ENCODE measurements at places on chromosomes 4 and X.

DNA sequence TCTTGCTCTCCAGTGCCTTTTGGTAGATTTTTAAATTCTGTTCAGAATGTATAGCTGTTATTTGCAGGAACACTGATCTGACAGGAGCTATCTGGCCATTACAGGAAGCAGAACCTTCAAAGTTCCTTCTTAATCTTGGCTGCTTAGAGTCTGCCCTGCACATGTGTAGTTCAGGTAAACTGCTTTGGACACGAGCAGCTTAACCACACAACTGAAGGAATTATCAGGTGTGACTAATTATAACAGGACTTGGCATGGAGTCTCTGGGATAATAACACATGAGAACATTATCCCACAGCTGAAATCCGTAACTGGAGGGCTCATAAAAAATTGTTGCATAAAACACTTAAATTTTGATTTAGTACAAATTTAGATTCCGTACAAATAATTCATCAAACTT is 11.6 kb upstream of the ING2 start:
- DNase-seq = no peak

- no peak for DNase-seq
Measured at GRCh38 chrX:154715825-154716224, 35.1 kb downstream of the GAB3 start.

DNA sequence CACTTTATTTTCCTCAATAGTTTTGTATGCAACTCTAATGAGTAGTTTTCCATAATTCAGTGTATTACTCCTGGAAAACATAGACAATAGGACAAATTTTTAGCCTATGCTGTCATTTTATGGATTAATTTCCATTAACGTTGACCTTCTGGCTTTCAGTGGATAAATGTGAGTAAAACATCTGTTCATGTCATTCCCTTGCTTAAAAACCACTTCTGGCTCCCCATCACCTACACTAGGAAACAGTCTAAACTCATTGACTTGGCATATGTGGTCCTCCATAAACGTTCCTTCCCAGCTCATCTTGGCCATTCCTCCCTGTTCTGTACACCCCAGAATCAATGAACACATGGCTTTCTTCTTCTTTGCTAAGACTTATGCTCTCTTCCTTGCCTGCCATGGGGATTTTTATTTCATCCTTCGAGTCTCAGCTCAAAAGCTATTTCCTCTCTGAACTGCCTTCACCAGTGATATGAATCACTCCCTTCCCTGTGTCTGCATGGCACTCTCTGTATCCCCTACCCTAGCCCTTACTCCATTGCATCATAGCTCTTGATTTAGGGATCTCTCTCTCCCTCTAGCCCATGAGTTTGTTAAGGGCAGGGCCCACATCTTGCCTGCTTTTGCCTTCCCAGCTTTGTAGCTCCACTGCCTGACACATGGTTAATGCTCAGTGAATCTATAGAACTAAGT is 34.8 kb downstream of the DOCK11 start:
- no peak for DNase-seq

DNA sequence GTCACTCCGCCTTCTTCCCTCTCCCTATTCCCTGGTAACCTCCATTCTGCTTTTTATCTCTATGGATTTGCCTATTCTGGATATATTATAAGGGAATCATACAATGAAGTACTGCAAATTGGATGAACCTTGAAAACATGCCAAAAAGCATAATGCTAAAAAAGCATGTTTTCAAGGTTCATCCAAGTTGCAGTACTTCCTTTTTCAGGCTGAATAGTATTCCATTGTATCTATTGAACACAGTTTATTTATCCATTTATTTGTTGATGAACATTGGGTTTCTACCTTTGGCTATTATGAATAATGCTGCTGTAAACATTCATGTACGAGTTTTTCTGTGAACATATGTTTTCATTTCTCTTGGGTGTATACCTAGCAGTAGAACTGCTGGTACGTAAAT is 9.2 kb downstream of the SAP30 start:
- DNase-seq = no peak

DNA sequence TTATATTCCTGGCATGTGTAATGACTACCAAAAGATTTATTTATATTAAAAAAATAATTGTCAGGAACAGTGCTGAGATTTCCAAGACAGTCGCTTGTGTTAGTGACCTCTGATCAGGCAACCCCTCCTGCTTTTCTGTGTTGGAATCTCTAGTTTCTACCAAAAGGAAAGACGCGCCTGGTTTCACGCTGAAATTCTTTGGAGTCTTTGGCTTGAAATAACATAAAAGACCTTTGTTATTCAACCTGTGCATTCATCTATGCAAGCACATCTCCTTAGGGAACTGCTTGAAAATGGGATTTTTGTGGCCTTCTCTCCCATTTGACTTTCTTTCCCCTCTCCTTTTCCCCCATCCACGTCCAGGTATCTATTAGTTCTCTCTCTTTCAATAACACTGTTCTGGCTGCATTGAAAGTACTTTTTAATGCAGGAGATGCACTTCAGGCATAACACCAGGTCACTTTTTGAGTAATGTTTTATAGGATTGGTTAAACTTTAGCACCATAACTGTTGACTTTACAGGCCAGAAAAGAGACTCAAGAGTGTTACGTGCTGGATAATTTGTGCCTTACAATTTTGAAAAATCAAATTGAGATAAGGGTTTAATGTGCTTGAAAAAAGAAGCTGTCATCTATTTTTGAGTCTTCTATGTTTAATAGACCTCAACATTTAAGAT is 172.7 kb downstream of the GPAT3 start:
- no peak for DNase-seq

DNA sequence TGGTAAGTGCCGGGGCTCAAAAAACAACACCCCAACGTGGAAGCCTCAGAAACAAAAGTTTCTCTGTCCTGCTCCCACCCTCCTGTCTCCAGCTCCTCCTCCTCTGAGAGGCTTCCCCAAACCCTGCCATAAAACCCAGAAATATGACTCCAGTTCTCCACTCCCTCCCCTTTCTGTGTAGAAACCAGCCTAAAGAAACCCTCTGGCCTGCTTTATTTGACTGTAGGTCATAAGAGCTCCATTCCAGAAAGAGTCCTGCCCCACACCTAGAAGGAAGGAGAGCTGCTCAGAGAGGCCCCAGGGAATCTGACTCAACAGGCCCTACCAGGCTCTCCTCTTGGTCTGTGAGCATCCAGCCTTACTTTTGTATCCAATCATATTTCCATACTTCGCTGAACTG is 872 bp upstream of the S100P start:
- no peak for DNase-seq

DNA sequence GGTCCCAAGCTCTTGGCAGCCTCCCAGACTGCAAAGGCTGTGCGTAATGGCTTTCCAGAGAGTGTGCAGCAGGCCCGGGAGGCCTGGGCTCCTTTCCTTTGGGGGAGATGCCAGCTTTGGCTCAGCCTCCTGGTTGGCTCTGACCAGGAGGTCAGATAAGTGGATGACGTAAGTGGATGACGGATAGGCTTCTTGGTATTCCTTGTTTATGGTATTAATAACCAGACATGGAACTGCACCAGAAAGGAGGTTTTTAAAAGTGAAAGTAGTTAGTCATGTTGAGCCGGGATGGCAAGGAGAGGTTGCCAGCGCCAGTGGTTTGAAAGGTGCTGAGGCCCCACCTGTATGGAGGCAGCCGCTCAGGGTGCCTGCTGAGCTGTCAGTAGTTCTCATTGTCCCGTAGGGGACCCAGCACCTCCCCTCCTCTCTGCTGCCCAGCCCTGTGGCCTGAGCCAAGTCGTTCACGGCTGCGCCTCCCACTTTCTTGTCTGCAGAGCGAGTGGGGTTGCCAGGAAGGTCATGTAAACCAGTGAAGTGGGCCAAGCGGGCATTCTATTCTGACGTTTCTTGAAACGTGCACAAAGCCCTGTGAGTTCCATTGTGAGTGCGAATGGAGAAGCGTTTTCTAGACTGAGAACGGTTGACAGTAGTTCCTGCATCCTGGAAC is 28.7 kb upstream of the STOX2 start:
- no peak for DNase-seq

DNA sequence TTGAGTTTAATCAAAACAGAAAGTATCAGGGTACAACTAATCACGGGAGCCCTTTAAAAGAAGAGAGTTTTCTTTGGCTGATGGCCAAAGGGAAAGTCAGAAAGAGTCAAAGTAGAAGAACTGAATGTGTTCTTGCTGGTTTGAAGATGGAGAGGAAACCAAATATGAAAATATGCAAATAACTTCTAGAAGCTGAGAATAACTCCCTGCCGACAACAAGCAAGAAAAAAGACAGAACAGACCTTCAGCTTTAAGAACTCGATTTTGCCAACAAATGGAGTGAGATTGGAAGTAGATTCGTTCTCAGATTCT is 903.8 kb downstream of the STIM2 start:
- DNase-seq = no peak

- no peak for DNase-seq
Measured at GRCh38 chr4:83082777-83083176, 31.8 kb downstream of the PLAC8 start.

DNA sequence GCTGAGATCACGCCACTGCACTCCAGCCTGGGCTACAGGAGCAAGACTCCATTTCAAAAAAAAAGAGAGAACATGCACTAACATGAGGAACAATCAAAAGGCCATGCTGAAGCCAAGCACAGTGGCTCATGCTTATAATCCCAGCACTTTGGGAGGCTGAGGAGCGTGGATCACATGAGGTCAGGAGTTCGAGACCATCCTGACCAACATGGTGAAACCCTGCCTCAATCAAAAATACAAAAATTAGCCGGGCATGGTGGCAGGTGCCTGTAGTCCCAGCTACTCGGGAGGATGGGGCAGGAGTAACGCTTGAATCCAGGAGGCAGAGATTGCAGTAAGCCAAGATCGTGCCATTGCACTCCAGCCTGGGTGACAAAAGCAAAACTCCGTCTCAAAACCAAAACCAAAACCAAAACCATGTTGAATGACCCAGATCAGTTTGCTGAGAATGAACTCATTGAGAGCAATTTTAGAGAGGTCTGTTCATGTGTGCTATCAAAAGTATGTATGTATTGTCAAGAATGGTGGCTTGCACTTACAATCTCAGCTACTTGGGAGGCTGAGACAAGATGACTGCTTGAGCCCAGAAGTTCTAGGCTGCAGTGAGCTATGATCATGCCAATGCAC is 44.8 kb downstream of the PDS5A start:
- peak; percentile 30 for DNase-seq

- no peak for DNase-seq
Measured at GRCh38 chr4:22077571-22077970, 129.0 kb upstream of the KCNIP4 start.

DNA sequence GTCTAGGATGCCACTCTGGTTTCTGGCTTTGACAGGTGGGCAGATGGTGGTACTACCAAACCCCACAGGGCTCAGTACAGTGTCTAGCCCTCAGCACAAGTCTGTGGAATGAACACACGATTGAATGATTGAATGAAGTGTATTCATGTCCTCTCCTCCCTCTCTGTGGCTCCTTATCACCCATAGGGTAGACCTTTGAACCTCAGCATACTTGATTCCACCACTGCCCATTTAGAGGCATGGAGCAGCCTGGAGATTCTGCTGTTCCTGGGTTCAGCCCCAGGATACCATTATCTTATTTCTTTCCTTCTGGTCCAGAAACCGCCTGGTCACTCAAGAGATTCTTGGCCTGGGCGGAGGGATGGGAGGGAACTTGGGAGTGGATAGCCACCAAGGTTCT is 53.9 kb downstream of the PRPS1 start:
- no peak for DNase-seq

GRCh38 chr4:159343116-159343515 is 240.2 kb downstream of the RAPGEF2 start:
- DNase-seq = no peak

GRCh38 chr4:20431543-20431951 is 179.8 kb downstream of the SLIT2 start:
- no peak for DNase-seq

DNA sequence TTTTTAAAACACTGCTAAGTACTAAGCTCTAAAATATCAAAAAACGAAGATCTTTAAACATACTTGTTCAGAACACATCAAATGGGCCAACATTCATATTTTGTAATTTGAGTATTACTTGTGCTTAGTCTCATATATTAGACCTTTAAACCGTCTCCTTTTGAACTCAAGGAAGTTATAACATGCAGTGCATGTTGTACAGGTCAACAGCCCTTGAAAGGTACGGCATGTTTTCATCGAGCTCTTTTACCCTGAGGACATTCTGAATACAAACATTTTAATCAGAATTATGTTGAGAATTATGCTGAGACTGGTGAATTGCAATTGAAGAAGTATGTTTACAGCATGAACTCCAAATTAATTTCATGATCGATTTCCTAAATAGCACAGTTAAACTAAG is 7.0 kb upstream of the ASB11 start:
- no peak for DNase-seq

DNA sequence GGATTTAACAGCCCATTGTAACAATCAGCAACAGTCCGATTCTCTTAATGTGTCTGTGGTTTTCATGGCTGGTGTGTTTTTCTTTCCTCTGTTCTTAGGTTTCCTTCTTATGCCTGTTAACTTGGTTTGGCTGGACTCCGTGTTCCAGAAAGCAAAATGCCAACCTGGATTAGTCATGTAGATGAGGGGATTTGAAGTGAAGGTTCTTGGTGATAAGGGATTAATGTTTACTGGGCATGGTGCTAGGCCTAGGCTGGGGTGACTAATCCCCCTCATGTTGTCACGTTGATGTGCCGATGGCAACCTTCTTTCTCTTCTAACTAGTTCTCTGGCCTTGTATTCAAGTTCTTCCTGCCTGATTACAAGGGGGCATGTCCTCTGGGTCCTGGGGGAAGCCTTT is 85.9 kb downstream of the REPS2 start:
- no peak for DNase-seq

- DNase-seq = no peak
Measured at GRCh38 chr4:82842593-82842992, 44.0 kb upstream of the SCD5 start.

GRCh38 chrX:9388450-9388849 is 76.4 kb upstream of the TBL1X start:
- DNase-seq = no peak

DNA sequence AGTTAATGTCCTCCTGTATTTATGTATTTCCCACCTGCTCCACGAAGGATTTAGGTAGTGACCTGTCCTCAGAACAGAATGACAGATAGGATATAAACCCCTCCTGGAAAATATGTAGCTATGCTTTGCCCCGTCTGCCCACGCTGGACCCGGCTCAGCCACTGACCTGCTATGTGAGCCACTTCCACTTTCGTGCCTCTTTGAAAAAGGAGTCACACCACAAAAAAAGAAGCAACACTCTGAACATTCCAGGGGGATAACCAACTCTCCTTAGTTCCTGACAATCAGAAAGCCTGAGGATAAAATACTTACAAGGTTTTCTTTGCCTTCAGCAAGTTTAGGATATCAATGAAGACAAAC is 11.1 kb downstream of the ACSL1 start:
- no peak for DNase-seq

DNA sequence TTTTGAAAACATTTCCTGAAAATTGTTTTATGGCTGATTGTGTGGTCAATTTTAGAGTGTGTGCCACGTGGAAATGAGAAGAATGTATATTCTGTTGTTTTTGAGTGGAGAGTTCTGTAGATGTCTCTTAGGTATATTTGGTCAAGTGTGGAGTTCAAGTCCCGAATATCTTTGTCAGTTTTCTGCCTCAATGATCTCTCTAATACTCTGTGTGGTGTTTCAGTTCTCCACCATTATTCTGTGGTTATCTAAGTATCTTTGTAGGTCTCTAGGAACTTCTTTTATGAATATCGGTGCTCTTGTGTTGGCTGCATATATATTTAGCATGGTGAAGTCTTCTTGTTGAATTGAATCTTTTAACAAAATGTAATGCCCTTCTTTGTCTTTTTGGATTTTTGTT is 113.3 kb downstream of the LINC00632 start:
- no peak for DNase-seq

GRCh38 chrX:38890963-38891362 is 89.7 kb downstream of the MID1IP1 start:
- no peak for DNase-seq

GRCh38 chr4:10239982-10240654 is 123.5 kb upstream of the WDR1 start:
- no peak for DNase-seq
